ENCODE measurements at places on chromosomes 2 and 18.
A peak's percentile ranks its signal among the peaks of the same experiment; 100 is the strongest.

DNA sequence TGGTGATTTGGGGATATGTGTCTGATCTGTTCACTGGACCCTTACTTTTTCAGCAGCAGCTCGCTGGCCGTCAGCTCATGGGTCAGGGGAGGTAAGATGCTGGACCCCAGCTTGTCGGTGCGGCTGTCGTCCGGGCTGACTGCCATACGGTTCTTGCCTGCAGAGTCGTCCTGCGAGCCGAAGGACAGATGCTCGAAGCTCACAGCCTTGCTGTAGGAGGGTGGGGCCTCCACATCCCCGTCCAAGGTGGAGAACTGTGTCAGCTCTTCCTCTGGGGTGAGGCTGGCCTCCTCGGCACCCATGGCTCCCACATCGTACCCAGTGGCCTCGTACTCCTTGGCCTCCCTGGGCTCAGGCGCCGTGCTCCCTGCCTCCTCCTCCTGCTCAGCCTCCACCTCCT lies 179.5 kb downstream of the NAPG start:
- DNase-seq = no peak

- no peak for DNase-seq
Measured at GRCh38 chr2:69931832-69932595, 17.1 kb downstream of the MXD1 start.

- DNase-seq = peak; percentile 87
Measured at GRCh38 chr2:170022692-170023091, 155.3 kb upstream of the MYO3B start.

GRCh38 chr2:129794540-129794939 lies 184.9 kb upstream of the RAB6C start:
- DNase-seq = no peak

DNA sequence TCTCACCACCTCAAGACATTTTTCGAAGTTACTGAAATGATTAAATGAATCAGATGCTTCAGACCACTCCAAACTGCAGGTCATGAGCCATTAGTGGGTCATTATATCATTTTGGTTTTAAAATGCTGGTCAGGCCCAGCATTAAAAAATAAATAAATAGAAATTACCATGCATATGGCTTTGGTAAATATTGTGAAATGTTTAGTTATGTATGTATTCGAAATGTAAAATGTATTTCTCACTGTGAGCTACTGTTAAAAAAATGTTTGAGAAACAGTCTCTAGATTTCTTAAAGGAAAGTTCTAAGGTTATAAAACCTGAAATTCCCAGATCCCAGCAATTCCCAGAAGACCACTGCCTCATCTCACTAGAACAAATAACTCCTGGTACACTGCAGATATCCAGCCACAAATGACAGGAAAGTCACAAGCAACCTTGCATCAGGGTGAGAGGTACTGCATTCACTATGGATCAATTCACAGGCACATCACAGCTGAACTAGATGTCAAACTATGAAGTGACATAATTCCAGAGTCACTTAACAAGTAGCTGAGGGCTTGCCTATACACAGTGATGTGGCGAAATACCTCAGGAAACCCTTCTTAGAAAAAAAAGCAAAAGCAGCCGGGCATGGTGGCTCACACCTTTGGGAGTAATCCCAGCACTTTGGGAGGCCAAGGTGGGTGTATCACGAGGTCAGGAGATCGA lies 46.6 kb downstream of the FAM228A start:
- DNase-seq = no peak

- no peak for DNase-seq
Measured at GRCh38 chr18:23053776-23054457, 81.4 kb upstream of the CABLES1 start.

GRCh38 chr2:176653479-176654443 lies 384.5 kb downstream of the MTX2 start:
- DNase-seq = peak; percentile 27

- DNase-seq = no peak
Measured at GRCh38 chr18:45106331-45106774, 425.7 kb downstream of the SETBP1 start.

GRCh38 chr2:8374782-8375181 lies 307.1 kb upstream of the ID2 start:
- no peak for DNase-seq

- DNase-seq = no peak
Measured at GRCh38 chr2:42744545-42745082, 19.3 kb downstream of the OXER1 start.

DNA sequence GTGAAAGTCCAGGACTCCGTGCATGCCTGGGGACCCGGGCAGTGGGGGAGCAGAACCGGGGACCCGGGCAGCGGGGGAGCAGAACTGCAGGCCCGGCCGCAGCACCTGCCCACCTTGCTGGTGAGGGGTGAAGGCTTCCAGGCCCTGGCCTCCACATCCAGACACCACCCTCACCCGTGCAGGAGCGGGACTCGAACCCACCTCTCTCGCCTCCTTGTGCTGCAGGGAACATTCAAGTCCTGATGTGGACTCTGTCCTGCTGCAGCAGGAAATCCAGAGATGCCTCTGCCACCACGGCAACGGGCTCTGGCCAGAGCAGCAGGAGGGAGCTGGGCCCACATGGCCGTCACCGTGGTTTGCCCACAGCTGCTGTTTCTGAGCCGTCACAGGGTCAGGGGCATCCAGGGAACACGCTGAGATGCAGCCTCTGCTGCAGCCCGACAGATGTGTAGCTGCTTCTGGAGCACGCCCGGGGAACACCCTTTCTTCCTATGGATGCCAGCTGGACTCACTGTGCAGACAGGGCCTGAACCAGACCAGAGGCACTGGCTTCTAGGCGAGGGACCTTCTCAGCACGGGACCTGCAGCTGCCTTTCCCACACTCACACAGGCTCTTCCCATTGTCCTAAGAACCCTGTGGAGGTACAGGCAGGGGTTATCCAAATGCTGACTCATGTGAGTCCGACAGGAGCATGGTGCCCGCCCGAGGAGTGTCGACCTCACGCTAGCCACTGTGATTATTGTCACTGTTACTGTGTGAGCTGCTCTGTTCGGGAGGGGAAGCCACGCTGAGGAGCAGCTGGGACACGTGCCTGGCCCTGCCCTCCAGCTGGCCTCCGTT lies 89.2 kb upstream of the CTDP1 start:
- no peak for DNase-seq

GRCh38 chr2:97718051-97718882 lies 4.9 kb downstream of the ZAP70 start:
- DNase-seq = no peak

DNA sequence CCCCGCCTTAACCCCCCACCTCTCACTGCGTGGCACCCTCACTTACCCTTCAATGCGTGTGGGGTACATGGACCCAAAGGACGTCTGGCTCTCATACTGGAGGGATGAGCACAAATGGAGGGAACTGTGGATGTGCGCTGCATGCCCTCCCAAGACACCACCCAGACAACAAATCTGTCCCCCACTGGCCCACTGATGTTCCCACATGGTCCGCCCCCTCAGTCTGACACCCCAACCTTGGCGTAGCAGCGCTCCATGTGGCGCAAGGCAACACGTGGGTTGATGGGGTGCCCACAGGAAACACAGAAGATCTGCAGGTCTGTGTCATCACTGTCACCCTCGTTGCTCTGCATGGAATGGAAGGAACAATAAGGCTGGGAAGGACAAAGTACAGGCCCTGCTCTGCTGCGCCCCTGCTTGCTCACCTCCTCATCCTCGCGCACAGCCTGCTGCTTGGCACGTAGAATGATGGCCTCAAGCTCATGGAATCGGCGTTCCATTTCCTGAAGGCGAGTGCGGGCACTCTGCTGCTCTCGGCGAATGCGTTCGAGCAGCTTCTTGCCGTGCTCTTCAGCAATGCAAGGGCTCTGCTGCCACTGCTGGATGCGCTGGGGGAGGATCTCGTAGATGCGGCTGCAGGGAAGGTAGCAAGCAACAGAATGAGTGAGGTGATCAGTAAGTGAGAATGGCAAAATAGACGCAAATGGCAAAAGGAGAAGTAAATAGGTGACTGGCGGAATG lies 2.3 kb upstream of the MBD1 start:
- DNase-seq = no peak

DNA sequence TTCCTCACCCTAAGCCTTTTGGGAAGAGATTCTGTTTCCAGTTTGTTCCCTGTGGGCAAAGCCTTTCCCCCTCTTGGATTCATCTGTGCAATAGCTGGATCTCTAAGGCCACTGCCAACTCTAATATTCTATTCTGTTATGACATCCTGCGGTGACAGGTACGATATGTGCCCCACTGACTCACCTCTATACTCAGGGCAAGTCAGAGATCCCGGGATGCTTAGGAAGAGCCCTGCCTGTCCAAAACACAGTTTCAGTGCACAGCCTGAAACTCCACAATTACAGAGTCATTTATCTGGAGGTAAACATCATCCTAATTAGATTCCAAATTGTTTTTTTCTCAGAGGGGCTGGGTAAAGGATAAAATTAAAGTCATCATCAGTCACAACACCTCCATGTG lies 190.2 kb downstream of the TFCP2L1 start:
- DNase-seq = no peak

- no peak for DNase-seq
Measured at GRCh38 chr2:11692966-11693521, 23.0 kb upstream of the NTSR2 start.

- DNase-seq = peak; percentile 7
Measured at GRCh38 chr2:171086352-171087290, 74.1 kb downstream of the TLK1 start.

- no peak for DNase-seq
Measured at GRCh38 chr18:468955-469790, 31.3 kb downstream of the COLEC12 start.

- no peak for DNase-seq
Measured at GRCh38 chr2:30931841-30932407, 124.7 kb upstream of the CAPN13 start.

- DNase-seq = no peak
Measured at GRCh38 chr18:9788140-9788539, 80.0 kb downstream of the RAB31 start.

GRCh38 chr18:42922363-42922762 lies 193.1 kb downstream of the RIT2 start:
- no peak for DNase-seq

GRCh38 chr2:240211096-240211495 lies 70.6 kb upstream of the OTOS start:
- DNase-seq = no peak

GRCh38 chr2:214543386-214543955 lies 132.6 kb downstream of the VWC2L start:
- DNase-seq = peak; percentile 7

- no peak for DNase-seq
Measured at GRCh38 chr2:88692187-88692586, 714 bp downstream of the RPIA start.

DNA sequence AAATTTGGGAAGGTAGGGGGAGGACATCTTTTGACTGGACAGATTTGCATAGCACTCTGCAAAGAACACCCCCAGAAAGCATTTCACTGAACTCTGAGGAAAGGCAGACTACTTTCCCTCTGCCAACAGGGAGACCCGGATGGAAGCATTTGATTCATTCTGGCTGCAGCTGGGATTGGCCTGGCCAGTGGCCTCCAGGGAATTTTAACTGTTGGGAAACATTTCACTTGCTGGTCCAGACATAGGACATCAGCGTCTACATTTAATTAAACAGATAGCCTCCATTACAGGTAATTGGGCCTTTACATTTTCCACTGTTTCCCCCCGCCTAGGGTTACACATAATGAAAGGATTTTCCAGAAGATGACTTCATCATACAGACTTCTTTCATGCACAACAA lies 92.8 kb downstream of the MARCHF4 start:
- DNase-seq = peak; percentile 55

DNA sequence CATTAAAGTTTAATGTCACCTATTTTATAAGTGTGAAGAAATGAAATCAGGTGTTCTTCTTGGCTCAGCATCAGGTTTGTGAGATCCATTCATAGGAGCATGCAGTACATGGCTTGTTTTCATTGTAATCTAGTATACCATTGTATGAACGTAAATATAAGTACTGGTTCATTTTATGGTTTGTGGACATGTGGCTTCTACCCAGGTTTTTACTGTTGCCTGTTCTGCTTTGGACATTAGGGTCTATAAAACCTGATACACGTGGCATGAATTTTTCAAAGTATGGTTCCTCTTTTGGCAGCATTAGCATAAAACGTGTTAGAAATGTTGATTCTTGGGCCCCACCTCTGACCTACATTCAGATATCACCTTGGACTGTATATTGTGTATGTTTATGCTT lies 175.5 kb downstream of the PRPF40A start:
- no peak for DNase-seq

DNA sequence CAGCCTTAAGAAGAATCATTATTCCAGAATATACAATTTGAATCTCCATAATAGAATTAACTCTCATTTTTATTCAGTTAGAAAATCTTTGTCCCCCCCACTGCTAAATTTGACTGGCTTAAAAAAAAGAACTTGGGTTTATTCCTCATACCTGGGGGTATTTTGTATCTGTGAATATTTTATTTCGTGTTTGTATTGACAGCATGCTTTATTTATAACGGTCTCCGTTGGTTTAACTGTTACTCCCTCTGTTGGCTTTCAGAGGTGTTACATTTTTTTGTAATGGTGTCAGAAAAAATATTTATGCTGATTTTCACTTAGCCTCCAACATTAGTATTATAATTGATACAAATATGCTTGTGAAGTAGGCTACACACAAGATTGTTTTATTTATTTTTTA lies 109.1 kb downstream of the HAUS1 start:
- DNase-seq = no peak

DNA sequence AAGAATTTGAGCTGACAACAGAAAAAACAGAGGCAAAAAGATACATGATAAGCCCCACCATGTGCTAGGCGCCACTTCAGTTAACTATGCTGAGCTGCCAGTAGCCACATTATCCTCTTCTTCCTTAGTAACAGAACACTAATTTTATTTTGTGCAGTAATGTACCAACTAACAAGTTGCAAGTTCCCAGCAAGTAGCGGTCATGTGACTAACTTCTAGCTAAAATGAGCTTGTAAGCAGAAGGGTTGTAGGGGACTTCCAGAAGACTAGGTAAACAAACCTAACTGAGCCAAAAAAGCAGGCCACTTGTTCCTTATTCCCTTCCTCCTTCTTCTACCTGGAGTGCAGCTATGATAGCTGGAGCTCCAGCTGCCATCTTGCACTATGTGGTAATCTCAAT lies 75.5 kb downstream of the DTNB start:
- no peak for DNase-seq

GRCh38 chr18:48488388-48488850 lies 50.4 kb upstream of the CTIF start:
- DNase-seq = peak; percentile 70

DNA sequence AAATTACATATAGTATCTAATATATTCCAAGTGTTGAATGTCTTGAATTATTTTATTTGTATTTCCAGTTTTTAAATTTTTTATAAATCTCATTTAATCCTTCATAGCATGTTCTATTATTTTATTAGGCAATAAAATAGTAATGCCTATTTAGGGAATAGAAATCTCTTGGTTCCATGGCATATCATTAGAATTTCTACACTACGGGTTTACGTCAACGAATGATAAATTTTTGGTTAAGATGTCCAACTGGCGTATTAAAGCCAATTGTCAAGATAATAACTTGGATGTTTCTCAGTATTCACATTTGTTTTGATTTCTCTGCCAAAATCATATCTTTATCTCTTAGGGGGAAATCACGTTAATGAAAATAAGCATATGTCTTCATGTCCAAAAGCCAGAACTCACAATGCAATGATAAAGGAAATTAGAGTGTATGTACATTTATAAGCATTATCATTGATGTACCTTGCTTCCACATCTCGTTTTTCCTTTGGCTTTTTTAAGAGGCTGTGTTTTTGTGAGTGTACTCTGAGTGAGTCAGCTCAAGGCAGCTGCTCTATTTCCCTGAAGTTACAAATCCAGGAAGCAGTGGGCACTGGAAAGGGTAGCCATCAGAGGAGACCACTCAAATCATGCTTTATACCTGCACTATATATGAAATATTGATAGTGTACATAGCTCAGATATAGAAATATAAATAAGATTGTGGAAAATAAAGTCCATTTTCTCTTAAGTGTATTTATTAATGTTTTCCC lies 115.8 kb upstream of the PDE1A start:
- peak; percentile 13 for DNase-seq

GRCh38 chr2:133606616-133607015 lies 38.4 kb upstream of the NCKAP5 start:
- DNase-seq = no peak

Measured in skeletal muscle cell (primary cell).